ENCODE measurements at places on chromosomes 1 and 21. TPM values are rescaled to one million over a fixed set of nuclear protein-coding genes. Genes with fewer than 3 reads are reported as not detected.

Gene PADI2
- total RNA-seq = 0.12 TPM

Gene LMX1A
- not detected for total RNA-seq

- no peak for DNase-seq
These were observed 1.6 kb upstream of the TSEN15 start for GRCh38 chr1:184049836-184050468.

GRCh38 chr1:221944247-221944870, 202.5 kb upstream of the DUSP10 start:
- no peak for DNase-seq

DNA sequence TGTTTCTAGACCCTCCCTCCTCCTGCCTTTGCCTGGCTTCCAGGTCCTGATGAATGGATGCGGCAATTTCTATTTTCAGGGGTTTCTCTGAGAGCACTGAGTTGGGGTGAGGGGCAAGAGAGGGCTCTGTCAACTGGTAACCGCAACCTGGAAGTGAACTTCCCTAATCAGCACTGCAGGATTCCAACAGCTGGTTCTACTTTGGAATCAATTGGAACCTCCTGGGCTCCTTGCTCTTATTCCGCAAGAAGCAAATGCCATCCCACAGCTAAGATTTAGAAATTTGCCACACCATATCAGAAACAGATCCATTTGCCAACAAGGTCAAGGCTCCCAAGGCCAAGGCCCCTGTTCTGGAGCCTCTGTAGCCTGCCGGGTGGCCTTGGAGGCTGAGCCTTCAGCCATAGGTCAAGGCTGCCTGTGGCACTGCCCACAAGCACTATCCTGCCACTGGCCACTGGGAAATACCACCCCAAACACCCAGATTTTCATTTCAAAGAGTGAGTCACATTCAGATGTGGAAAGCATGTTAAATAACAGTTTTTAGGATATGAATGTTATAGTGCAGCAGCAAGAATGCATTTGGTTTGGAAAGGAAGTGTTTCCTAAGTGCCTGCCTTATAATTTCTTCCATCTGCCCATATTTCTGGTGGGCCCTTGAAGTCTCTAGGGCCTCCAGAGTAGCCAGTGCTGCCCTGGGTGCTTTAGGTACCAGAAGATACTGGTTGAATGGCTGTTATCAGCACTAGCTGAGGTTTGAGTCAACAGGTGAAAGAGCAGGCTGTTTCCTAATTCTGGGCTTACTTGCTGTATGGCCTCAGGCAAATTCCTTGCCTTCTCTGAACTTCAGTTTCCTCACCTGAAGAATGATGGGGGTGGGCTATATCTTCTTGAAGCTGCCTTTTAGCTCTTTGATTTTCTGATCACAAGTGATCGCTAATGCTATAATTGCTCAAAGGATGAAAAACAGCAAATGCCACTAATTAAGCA, 56.3 kb upstream of the JUN start:
- DNase-seq = peak; percentile 26

GRCh38 chr1:156320560-156320959, 17.5 kb downstream of the CCT3 start:
- DNase-seq = no peak

Gene TRPM2
- total RNA-seq = 0.99 TPM

GRCh38 chr1:10708757-10709156, 87.7 kb downstream of the CASZ1 start:
- DNase-seq = no peak

DNA sequence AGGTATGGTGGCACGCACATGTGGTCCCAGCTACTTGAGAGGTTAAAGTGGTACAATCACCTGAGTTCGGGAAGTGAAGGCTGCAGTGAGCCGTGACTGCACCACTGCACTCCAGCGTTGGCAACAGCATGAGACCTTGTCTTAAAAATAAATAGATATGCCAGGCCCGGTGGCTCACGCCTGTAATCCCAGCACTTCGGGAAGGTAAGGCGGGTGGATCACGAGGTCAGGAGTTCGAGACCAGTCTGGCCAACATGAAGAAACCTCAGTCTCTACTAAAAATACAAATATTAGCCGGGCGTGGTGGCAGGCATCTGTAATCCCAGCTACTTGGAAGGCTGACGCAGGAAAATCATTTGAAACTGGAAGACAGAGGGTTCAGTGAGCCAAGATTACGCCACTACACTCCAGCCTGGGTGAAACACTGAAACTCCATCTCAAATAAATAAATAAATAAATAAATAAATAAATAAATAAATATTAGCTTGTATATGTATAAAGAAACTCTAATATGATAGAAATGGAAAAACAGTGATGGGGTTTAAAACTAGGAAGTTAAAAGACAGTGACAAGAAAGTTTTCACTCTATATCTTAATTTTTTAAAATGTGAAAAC, 18.8 kb downstream of the GATAD2B start:
- DNase-seq = no peak

- DNase-seq = no peak
These were observed 137.8 kb downstream of the KCNK2 start for GRCh38 chr1:215220346-215220745.

Gene OPTC
- not detected for total RNA-seq

DNA sequence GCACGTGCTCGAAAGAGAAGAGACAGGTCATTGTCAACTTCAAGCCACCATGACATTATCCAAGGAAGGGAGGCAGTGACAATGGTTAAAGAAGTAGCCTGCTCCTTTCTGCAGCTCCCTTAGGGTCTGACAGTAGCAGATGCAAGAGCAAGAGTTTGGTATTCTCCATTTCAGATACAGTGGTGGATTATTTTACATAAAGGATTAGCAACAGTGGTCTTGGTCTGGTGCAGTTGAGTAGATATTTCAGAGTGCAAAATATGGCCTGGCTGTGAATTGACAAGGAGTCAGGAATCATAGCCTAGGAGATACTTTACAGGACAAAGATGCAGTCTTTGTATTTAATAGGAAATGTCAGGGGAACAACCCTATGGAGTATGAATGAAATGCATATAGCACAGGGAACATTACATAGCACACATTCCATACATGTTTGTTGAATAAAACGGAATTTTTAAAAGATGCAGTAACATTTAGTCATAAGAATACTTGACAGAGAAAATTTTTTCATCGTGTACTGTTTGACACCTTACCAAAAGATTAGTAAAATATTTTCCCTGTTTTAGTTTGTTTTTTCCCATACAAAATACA, 41.8 kb downstream of the CHRM3 start:
- DNase-seq = no peak
